SHP77 (cell line): ENCODE measurements at places on chromosomes 1 and 21.

DNA sequence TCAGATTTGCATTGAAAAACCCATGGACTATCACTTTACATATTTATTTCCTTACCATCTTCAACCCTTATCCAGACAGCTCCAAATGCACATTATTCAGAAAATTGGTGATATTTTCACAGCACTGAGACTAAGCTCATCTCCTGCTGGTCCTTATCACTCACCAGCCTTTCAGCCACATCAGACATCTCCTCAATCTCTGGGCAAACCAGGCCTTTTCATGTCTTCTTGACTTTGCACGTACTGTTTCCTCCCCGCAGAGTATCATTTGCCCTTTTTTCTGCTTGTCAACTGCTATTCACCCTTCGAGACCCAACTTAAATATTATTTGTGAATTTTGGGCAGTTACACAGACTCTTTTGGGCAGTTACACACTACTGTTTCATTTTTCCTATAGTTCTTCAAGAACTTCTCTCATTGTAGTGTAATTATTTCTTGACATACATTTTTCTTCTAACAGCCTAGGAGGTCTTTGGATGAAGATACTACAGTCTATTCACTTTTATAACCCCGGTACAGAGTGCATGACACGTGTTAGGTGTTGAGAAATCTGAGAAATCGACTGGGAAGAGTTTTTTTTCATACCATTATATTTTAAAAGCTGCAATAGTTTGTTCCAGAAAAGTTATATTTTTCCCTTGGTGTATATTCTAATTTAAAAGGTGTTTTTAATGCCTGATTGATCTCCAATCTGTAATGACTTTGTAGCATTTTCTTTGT lies 98.0 kb downstream of the FGGY start:
- no peak for DNase-seq

DNA sequence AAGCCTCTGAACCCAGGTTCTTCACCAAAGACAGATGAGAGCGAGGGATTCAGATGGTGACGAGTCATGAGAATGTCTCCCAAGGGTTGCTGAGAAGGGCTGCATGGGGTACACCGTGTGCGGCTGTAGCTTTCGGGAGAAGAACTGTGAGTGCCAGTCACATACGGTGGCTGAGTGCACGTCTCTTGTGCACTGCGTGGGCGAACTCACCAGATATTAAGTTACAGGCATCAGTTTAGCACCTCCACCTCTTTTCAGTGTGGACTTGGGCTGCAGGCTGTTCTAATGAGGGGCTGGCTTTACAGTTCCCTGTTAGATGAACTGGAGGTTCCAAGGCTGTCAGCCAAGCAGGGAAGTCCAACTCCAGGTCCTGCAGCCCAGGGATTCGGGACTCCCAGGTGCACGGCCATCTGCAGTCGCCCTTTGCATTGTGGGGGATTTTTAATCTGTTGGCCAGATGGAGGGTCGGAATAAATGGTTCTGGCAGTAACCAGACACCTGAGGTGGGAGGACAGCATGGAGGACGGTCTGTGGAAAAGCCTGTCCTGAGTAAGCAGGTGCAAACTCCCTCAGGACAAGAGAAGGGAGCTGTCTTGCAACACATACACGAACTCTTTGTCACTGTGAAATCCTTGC lies 26.5 kb upstream of the AVPR1B start:
- DNase-seq, result peak; percentile 31

- no peak for DNase-seq
Observed at GRCh38 chr1:118960026-118960561, 28.0 kb downstream of the TBX15 start.

DNA sequence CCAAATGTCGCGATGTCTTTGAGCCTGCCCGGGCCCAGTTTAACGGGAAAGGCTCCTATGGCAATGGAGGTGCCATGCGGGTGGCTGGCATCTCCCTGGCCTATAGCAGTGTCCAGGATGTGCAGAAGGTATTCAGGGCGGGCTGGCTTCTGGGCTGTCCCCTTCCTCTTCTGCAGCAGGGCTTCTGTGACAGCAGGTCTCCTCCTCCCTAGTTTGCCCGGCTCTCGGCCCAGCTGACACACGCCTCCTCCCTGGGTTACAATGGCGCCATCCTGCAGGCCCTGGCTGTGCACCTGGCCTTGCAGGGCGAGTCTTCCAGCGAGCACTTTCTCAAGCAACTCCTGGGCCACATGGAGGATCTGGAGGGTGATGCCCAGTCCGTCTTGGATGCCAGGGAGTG lies 3.0 kb downstream of the ADPRS start:
- DNase-seq, result no peak

GRCh38 chr21:32022146-32022545 lies 149.3 kb downstream of the HUNK start:
- DNase-seq, result no peak

GRCh38 chr1:179061360-179062282 lies 20.2 kb upstream of the TOR3A start:
- no peak for DNase-seq

GRCh38 chr21:46150073-46150472 lies 5.3 kb downstream of the FTCD start:
- no peak for DNase-seq

GRCh38 chr1:9589719-9590157 lies 1.0 kb downstream of the TMEM201 start:
- no peak for DNase-seq

DNA sequence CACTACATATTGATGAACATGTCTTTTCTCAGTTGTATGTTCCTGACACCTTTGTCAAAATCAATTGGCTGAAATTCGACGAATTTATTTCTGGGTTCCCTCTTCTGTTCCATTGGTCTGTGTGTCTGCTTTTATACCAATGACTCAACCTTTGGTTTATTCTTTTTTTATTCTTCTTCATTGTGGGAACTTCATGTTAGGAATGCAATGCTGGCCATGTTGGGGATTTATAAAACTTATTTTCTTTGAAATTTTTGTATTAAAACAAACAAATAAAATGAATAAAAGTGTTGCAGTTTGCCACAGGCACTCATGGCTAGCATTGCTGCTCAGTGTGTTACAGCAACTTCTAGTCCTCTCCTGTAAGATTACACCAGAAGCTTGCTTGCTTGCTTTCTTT lies 287.8 kb downstream of the DUSP10 start:
- DNase-seq, result no peak

DNA sequence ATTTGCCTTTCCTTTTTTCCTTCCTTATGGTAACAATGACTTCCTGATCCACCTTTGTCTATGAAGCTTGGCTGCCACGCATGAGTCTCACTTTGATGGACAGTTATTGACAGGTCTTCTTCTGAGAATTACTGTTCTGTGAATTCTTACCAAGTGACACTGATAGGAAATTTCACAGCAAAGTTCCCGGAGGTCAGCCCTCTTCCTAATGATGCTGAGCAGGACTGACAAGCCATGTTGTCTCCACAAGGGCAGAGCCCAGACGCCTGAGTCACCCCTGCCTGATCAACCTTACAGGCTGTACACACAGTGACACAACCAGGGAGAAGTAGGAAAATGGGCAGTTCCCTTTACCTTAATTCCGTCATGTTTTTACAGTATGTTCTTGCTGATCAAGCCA lies 44.2 kb downstream of the ZC3H11B start:
- DNase-seq, result no peak

DNA sequence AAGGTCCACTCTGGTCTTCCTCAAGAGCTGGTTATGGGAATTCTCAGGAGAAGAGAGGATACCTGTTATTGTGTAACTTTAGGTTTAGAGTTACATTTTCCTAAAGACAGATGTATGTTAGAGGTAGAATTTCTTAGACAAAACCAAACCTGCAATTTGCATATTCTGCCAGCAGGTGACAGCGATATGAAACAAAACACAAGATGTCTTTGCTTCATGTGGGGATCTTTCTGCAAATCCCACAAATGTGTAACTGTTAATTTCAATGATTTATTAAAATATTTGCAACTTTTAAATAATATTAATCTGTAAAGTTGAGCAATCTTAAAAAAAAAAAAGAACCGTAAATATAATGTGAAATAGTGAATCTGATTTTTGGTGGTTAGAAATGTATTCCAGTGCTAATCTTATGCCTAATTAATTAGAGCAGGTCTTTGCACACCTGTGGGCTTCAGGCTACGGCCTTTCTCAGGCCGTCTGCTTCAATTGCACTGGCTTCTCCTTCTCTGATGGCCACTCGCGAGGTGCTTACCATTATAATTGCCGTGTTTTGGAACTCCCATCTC lies 33.4 kb downstream of the FAM78B start:
- no peak for DNase-seq

- no peak for DNase-seq
Observed at GRCh38 chr1:42927920-42928505, 30.7 kb downstream of the SLC2A1 start.

GRCh38 chr1:165524639-165525285 lies 19.0 kb upstream of the LRRC52 start:
- DNase-seq, result no peak

- DNase-seq, result no peak
Observed at GRCh38 chr1:108801101-108801500, 54.6 kb downstream of the STXBP3 start.

DNA sequence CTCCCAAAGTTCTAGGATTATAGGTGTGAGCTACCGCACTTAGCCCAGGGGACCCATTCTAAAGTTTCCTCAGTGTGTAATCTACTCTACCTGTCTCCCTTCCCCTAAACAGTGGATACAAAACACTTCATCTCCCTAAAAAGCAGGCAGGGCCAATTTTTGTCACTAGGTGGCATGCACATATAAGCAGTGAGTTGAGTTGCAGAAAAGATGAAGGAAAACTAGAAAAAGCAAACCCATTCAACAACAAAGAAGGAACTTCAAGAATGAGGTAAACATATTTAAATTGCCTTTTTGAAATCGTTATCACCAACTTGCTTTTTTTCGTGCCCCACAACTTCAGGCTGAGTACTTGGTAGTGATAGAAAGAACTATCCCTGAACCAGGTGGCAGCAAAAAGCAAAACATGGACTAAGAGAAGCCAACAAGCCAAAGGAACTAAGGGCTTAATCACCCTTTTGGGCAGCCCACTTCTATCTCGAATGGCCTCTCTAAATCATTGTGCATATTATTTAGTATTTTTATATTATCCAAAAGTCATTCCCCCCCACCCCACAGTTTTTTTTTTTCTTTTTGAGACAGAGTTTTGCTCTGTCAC lies 19.7 kb upstream of the ALDH9A1 start:
- peak; percentile 71 for DNase-seq

GRCh38 chr1:112850034-112850757 lies 105.8 kb downstream of the SLC16A1 start:
- DNase-seq, result no peak

- DNase-seq, result no peak
Observed at GRCh38 chr1:203229471-203230135, at the start of gene CHIT1. TSS of gene CHIT1 (minus strand) at chr1:203229673. CDS start at chr1:203229636, 37 bp downstream.

DNA sequence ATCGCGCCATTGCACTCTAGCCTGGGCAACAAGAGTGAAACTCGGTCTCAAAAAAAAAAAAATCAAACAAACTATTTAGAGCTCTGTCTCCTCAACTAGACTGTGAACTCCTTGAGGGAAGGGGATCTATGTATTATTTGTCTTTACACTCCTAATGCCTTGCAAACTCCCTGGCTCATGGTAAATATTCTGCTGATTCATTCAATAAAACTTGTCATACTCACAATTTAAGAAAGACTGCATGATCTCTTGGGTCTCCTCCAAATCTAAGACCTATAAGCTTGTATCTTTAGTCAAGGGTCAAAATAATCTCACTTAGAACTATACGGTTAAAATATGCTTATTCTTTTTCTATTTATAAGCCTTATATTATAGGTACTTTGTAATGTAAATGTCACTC lies 90.3 kb upstream of the NR5A2 start:
- no peak for DNase-seq

- no peak for DNase-seq
Observed at GRCh38 chr1:33420870-33421775, 9.8 kb downstream of the PHC2 start.

DNA sequence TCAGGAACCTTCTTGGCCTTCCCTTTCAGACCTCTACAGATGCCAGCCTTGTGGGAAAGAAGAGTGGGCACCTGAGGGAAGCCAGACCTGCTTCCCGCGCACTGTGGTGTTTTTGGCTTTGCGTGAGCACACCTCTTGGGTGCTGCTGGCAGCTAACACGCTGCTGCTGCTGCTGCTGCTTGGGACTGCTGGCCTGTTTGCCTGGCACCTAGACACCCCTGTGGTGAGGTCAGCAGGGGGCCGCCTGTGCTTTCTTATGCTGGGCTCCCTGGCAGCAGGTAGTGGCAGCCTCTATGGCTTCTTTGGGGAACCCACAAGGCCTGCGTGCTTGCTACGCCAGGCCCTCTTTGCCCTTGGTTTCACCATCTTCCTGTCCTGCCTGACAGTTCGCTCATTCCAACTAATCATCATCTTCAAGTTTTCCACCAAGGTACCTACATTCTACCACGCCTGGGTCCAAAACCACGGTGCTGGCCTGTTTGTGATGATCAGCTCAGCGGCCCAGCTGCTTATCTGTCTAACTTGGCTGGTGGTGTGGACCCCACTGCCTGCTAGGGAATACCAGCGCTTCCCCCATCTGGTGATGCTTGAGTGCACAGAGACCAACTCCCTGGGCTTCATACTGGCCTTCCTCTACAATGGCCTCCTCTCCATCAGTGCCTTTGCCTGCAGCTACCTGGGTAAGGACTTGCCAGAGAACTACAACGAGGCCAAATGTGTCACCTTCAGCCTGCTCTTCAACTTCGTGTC lies 995 bp upstream of the ZBTB48 start:
- no peak for DNase-seq

DNA sequence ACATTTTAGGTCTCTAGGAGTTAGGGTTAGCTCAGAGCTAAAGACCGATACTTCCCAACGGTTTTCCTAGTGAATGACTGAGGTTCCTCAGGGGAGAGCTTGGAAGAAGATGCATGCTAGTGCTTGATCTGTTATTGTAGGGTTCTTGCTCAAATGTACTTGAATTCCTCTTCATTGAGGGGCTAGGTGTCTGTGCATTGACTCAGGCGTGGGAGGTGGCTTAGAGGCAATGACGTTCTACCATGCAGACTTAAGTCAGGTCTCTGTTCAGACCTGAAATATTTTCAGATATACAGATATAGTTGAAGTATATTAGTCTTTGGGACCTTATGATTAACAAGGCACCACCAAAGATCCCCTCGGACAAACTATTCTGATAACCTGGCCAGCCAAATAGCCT lies 23.5 kb downstream of the S100A10 start:
- DNase-seq, result no peak
